ENCODE measurements at places on chromosomes 16 and 17.

DNA sequence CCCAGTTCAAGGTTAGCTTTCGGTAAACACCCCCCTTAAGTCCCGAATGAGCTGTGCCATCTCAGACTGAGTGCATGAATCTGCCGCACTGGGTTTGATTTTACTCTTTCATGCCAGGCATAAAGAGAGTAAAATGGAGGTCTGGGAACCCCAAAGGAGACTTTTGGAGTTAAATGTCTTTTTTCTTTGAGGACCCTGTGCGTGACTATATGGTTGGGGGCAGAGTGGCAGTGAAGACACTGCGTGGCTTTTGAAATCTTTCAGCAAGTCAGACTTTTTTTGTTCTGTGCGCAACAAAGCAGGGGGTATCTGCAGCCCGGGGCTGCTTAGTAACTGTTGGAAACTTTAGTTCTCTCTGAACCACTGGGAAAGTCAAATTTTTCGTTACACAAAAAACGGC lies 392.9 kb upstream of the SALL1 start:
- DNase-seq: no peak

GRCh38 chr16:85948138-85948509 lies 49.2 kb downstream of the IRF8 start:
- no peak for DNase-seq

DNA sequence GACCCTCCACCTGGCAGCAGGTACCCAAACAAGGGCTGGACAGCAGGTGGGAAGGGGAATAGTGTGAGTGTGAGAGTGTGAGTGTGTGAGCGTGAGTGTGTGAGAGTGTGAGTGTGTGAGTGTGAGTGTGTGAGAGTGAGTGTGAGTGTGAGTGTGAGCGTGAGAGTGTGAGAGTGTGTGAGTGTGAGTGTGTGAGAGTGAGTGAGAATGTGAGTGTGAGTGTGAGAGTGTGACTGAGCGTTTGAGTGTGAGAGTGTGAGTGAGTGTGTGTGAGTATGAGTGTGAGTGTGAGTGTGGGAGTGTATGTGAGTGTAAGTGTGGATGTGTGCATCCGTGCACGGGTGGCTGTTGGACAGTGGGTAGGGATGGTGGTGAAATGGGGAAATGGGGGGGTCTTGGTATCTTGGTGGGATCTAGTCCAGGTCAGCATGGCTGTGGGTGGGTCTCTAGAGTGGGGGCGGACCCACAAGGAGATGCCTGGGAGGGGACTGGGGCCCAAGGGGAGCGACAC lies 408 bp downstream of the ADGRG1 start:
- DNase-seq: no peak

- DNase-seq: no peak
These were observed 61.9 kb downstream of the KLHDC4 start for GRCh38 chr16:87703835-87704375.

DNA sequence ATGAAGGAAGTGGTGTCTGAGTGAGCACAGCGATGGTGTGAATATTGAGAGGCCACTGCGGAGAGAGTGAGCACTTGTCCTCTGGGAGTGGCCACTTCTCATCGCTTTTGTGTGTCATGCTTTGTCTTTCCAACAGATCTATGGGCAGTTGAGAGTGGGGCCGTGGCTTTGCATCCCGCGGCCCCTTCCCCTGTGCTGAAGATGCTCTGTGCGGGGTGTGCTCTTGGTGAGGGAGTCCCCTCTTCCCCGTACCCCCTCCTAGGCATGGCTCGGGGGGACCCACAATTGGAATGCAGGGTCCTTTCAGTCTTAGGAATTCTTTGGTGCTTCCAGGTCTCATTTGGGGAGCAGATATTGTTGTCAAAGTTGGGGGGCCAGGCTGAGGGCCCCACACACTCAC lies 197.3 kb upstream of the WSCD1 start:
- no peak for DNase-seq

- no peak for DNase-seq
These were observed 603.9 kb downstream of the KCNJ2 start for GRCh38 chr17:70773258-70773657.

DNA sequence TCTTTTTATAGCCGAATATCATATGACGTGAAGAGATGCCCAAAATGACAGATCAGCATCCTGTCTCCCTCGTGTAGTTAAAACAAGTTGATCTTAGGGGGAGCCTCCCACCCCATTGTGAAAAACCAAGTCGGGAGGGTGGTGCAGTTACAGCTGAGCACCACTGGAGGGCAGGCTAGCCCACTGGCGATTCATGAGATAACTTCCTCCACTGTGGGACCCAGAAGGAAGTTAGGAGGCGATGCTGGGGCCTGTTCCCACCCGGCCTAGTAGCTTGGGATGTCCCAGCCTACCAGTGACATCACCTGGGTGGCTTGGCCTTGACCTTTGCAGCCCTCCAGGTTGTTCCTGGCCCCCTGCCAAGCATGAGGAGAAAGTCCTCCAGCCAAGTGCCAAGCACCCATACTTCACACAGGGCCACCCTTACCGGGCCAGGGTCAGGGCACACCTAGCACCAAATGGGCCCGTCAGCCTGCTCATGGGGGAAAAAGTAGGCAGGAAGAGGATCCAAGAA lies 8.1 kb upstream of the CPNE2 start:
- peak; percentile 75 for DNase-seq

DNA sequence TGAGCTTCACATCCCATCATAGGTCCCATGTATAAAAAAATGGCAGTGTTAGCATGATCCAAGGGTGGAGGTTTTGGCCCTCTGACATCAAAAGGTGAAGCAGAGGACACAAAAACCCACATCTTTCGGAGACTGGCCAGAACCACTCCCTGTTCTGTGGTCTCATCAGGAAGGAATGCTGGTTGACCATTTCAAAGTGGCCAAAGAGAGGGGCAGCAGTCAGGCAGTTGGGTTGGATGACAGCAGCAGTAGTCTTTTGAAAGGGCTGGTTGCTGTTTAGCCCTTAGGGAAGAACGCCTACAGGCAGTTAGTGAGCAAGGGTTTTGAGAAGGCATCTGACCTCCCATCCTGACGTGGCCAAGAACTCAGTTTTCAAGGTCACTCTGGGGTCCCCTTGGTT lies 40.5 kb downstream of the LCMT1 start:
- DNase-seq: no peak

DNA sequence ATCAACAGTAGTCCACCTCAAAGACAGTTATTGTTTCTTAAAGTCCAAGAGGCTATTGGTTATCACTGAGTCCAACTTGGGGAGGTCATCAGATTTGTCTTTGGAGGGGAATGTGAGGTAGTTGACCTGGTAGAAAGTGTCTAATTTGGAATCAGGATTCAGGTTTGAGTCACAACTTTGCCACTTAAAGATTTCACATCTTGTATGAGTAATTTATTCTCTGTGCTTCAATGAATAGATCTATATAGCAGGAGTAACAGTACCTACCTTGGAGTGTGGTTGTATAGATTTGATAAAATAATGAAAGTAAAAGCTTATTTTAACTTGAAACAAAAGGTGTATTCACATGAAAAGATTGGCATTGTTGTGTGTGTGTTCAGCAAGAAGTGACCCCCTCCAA lies 119.3 kb upstream of the TBX2 start:
- no peak for DNase-seq

GRCh38 chr16:88657371-88657770 lies 5.5 kb downstream of the MVD start:
- no peak for DNase-seq

- DNase-seq: peak; percentile 63
These were observed 11.1 kb downstream of the TNS4 start for GRCh38 chr17:40490289-40490853.

DNA sequence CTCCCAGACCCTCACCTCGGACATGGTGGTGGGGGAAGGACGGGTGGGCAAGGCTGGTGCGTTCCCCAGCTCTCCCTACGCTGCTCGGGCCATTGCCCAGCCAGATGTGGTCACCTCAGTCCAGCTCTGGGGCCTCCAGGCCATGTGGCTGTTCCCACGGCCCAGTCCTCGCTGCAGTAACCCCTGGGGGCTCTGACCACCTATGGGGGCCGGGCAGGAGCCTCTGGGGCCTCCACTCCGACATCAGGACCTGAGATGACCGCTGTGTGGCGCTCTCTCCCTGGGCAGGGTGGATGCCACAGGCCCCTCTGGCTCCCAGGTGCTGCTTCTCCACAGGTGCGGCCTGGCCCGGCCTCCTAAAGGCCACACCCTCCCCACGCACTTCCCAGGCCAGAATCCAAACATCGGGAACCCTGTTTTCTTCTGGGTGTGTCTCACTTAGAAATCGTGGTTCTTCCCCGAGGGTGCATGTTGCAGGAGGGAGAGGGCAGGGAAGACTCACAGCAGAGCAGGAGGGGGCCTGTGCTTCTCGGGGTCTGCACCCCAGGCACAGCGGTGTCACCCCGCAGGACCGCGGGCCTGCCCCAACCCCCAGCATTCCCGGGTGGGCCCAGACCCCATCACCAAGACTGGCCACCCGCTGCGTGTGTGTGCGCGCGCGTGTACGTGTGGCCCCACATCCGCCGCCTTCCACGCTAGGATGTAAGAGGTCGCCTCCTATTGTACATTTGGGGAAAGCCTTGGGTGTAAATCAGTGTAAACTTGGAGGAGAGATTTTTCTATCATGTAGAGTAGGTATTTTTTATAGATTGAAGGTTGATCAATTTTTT lies 5.9 kb upstream of the CAPN15 start:
- no peak for DNase-seq
